Activated gamma-delta T cell (primary cell): ENCODE measurements at places on chromosomes 1 and 21.

DNA sequence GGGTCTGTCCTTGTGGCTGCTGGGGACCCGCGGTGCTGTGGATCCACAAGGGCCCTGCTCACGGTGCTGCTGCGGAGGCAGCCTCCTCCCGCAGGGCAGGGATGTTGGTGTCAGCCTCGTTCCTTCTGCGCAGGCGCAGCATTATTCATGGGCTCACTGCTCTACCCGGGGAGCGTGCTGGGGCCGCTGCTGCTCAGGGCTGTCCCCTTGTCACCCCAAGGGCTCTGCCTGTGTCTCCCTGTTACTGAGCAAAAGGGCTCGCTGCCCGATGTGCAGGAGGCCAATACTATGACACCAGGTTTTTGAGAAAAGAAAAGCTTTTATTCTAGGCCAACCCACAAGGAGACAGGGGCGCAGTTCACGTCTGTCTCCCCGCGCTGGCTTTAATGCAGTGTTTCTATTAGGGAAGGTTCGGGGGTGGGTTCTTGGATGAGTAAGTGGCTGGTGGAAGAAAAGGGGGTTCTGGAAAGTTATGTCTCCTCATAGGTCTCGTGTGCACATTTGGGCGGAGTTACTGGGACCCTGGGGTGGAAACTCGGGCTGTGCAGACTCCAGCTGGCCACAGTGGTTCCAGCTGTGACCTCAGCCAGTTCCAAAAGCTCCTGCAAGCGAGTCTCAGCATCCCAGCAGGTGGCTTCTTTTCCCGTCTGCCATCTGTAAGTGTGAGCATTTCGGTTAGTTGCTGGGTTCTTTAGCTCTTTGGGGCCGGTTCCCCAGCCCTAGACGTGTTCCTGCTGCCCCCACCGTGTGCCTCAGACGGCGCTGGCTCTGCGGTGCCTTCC is 40.8 kb upstream of the LRRC3 start:
- DNase-seq, result no peak

DNA sequence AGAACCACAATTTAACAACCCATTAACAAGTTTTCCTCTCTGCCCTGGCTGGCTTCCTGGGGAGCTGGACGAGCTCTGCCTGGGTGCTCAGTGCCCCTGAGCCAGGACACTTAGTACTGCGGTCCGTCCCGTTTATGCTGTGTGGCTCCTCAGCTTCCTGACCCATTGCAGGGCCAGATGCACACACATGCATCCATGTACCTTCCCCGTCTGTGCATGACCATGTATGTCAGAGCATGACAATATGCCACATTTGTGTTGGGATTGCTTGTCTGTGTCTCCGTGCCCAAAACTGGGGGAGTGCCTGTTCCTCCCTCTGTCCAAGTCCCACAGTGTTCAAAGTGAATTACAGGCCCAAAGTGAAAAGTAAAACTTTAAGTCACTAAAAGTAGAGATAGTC is 9.7 kb upstream of the TFF3 start:
- DNase-seq, result no peak

DNA sequence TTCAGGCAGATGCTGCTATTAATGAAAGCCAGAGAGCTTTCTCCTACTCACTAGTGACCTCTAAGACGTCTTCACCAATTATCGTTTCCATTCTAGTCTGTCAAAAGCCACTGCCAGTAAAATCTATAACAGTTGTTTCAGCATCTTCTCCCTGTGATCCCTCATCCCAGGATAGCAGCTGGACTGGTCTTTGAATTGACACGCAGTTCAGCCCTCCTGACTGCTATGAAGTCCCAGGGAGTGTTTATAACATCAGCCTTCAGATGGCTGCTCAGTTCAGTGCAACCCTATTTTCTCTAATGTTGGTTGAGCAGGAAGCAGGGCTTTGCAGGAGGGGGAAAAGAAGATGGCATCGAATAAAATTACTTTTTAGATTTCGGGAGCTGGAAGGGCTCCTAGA is 23.6 kb upstream of the MARK1 start:
- no peak for DNase-seq

- no peak for DNase-seq
These were observed 24.7 kb upstream of the CNN3 start for GRCh38 chr1:94951509-94952208.

DNA sequence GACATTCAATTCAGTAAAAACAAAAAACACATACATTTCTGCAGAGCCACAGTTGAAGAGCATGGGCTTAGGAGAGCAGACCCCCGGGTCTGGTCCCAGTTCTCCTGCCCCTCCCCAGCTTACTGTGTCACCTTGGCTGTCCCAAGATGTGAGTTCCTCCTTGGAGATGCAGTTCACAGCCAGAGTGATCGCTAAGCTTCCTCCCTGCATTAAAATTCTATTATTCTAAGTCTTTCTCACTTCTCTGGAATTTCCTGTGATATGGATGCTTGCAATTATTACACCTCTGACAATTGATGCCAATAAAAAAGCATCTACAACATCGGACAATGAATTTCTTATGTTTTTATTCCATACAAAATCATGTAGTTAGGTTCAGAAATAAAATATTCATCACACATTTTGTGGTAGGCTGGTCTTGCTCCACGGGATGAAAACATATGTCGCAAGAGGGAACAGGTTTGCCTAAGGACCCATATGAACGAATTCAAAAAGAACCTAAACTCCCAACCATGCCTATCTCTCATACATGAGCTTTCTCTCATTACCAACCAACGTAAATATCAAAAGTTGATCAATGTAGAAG is 328.5 kb upstream of the RUNX1 start:
- no peak for DNase-seq

DNA sequence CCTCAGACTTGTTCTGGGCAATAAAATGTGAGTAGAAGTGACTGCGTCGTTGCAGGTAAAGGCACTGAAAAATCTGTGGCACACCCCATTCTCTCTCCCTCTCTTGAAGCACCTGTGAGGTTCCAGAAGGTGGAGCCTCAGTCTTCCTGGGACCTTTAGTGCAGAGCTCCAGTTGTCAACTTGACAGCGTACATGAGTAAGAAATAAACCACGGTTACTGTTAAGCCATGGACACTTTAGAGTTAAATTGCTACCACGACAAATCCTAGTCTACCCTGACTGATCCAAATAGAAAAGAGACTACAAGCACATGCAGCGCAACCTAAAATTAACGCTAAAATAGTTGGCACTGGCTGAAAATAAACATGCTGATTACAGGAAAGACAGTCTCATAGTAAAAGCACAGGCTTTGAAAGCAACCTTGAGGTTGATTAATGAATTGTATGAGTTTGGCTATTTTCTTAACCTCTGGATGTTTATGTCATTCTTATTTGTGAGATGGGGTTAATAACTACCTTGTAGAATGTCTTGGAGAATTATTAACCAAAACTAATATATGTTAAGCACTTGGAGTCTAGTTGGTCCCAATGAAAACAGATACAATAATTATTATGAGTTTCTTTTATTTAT is 93.0 kb upstream of the PLPPR4 start:
- DNase-seq, result no peak

DNA sequence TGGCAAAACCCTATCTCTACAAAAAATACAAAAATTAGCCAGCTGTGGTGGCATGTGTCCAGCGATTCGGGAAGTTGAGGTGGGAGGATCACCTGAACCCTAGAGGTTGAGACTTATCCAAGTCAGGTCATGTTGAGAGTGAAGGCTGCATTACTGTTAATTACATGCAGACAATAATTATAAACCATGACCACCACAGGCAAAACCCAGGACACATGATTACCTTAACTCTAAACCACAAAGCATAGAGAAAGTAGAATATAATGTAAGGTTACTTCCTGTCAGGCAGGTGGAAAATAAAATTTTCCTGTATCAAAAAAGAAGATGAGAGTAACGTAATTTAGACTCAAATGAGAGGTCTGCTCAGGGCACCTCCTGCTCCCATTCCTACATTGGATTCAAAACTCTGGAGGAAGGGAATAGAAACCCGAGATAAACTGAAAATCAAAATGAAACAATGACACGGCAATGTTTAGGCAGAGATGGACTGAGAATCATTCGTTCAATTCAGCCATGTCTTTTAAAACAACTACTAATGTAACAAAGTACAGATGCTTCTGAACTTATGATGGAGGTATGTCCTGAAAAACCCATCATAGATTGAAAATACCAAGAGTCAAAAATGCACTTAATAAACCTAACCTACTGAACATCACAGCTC is 33.6 kb downstream of the RGS8 start:
- no peak for DNase-seq

DNA sequence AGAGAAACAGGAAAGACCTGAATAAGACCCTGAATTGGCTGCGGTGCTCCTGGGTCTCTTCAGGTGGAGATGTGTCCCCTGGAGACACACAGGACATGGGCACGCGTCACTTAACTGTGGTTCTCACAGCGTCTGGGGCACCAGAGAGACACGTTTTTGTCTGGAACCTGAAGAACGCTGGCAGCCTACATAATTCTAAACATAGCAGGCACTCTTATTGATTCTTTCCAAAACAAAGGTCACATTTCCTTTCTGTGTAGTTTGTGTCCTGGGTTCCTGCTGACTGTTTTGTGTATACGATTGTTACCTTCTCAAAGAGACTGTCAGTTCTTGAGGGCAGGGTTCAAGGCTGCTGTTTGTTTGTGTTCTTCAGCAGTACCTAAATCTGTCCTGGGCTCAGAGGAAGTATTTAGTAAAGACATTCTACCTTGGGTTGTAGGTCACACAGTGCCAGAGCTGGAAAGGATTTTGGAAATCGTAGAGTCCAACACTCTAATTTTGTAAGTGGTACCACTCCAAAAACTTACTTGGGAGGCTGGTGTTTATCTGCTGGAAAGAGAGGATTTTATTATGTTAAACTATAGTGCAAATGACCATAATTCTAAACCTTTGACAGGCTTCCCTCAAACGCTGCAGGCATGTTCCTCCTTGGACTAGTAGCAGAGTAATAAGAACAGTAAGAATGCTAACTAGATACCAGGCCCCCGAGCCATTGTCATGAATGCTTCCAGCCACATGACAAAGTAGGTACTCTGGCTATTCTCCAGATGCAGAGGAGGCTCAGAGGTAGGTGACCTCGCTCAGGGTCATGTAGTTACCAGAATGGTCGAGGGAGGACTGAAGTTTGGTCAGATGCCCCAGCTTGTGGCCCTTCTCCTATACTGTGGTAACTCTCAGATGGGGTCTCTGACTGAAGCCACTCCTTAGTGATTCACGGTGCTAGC is 164.3 kb downstream of the DHRS3 start:
- DNase-seq, result no peak

GRCh38 chr1:159554261-159554660 is 18.5 kb upstream of the OR10J5 start:
- no peak for DNase-seq

DNA sequence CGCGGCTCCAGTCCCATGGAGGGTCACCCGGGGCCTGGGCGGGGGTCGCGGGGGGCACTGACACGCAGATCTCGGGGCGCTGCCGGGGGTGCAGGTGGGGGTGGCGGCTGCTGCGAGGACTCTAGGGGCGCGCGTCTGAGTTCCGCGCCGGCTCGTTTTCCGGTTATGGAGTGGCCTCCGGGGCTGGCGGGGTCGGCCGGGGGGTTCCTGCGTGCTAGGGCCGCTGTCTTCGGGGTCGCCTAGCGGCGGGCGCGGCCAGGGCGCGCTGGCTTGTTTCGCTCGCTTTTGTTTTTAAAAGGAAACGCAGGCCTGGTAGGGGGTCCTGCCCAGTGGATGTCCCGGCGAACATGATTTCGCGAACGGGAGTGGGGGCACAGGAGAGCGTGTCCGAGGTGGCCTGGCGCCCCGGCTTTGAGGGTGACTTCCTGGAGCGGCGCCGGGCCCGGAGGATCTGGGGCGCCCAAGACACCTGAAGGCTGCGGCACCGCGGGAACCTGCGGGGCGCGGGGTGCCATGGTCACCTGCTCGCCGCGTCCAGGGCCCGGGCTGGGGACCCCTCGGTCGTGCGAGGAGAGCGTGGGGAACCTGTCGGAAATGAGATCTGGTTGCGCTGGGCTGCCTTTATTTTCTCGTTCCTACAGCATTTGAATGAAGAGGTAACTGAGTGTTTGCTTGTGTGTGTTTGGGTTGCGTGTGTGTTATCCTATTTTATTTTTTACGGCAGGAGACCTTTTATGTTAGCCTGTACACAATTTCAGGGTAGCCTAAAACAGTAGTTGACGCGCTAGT is 618 bp downstream of the ETS2 start:
- peak; percentile 19 for DNase-seq

GRCh38 chr1:223780949-223781348 is 64.8 kb downstream of the TP53BP2 start:
- no peak for DNase-seq

GRCh38 chr1:226489718-226490425 is 58.7 kb upstream of the STUM start:
- DNase-seq, result no peak

GRCh38 chr21:41899426-41900202 is 20.5 kb upstream of the PRDM15 start:
- DNase-seq, result no peak

DNA sequence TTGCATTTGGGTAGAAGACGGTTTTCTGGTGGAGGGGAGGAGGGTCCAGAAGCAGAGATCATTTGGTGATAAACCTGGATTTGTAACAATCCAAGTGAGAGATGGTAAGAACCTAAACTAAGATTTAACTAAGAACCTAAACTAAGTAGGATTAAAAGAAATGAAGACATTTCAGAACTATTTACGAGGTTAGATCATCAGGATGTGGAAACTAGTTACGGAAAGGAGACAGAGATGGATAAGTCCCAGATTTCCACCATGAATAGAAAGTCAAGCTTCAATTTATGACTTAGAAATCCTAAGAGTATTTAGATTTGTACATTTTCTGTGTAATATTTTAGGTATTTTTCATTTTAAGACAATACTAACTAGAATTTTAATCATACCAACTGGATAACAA is 86.3 kb downstream of the SEC16B start:
- DNase-seq, result no peak

DNA sequence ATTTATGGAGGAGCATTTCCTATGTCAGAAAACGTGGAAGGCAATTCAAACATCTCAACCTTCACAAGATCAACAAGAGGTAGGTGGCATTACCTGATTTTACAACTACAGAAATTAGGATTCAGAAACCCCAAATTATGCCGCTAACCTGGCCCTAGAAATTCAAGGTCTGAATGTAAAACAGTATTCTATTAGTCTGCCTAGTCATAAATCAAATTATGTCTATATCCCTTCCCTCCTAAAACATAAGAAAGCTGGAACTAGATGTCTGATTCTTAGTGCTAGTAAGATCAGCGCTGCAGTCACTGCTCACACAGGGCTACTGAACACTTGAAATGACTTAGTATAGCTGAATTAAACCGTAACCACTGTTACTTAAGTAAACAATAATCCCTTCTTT is 1.4 kb downstream of the TOMM20 start:
- DNase-seq, result no peak

GRCh38 chr1:51654000-51654399 is 37.1 kb downstream of the OSBPL9 start:
- DNase-seq, result no peak

DNA sequence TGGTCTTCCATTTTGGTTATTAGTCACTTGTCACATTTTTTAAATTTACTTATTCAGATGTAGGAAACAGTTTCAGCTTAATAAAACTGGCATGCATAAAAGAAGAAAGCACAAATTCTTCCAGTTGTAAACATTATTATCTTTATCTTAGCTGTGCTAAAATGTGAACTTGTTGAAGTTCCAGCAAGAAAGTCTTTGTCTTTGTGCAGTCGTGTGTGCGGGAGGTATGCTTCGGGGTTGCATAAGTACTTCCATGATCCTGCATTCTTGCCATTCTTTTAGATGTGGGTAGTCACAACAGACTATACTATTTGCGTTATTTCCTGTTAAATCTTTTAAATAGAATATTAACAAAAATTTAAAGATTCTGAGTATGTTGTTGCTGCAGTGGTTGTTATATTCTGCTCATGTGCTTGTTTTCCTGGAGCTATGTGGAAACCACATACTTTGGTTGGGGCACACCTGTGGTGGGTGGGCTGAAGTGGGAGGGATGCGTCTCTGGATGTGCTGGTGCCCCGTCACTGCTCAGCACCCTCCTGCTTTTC is 49.9 kb downstream of the CBS start:
- no peak for DNase-seq

GRCh38 chr1:197143276-197143675 is 3.2 kb downstream of the ASPM start:
- no peak for DNase-seq
